ENCODE measurements at places on chromosomes 7 and 10. TPM values are rescaled to one million over a fixed set of nuclear protein-coding genes. Genes with fewer than 3 reads are reported as not detected.

DNA sequence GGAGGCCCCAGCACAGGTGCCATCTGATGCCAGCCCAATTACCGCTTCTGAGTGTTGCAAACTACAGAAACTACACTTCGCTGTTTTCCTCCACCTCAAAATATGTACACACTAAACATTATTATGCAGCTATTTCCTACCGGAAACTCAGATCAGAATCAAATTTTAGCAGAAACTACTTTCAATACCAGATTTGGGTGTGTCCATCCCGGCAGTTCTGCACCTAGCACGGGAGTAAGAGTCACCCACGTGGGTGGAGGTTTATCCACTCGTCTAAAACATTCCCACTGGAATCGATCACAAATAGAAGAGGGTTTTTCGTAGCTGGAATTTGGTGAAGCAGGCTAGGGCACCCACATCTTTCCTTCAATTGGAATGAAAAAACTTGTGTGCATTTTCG is 214.4 kb upstream of the PRKCQ start:
- DNase-seq: no peak

DNA sequence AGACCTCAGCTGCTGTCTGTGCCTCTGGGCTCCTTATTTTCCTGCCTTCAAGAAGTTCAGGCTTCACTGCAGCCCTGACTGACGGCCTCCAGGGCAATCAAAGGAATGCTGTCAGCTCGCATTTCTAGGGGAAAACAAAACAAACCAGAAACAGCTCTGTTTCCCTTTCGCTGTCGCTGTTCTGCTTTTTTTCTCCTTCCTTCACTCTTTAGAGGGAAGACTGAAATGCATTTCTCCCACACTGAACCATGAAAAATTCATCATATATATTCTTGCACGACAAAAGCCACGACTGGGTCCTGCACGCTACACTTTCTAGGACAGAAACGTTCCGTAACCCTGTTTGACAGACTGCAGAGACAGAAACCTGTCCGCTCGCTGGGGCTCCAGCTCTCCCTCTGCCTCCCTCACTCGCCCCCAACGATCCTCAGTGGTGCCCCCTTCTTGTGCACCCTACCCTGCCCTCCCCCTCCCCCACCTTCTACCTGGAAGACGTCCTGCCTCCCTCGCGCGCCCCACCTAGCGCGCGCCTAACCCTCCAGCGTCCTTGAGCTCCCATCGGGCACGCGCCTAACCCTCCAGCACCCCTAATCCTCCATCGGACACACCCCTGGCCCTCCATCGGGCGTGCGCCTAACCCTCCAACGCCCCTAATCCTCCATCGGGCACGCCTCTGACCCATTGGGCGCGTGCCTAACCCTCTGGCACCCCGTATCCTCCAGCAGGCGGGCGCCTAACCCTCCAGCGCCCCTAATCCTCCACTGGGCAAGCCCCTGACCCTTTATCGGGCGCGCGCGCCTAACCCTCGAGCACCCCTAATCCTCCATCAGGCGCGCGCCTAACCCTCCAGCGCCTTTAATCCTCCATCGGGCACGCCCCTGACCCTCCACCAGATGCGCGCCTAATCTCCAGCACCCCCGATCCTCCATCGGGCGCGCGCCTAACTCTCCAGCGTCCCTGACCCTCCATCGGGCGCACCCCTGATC is 37.1 kb downstream of the SVOPL start:
- DNase-seq: peak; percentile 4

GRCh38 chr7:1359681-1360485 is 99.4 kb downstream of the MICALL2 start:
- DNase-seq: no peak

GRCh38 chr10:132376394-132376851 is 20.6 kb upstream of the PWWP2B start:
- no peak for DNase-seq

The SLC16A9 gene
- not detected for polyA plus RNA-seq
